IPS DF 6.9 (cell line): ENCODE measurements at places on chromosomes 1 and 21.

DNA sequence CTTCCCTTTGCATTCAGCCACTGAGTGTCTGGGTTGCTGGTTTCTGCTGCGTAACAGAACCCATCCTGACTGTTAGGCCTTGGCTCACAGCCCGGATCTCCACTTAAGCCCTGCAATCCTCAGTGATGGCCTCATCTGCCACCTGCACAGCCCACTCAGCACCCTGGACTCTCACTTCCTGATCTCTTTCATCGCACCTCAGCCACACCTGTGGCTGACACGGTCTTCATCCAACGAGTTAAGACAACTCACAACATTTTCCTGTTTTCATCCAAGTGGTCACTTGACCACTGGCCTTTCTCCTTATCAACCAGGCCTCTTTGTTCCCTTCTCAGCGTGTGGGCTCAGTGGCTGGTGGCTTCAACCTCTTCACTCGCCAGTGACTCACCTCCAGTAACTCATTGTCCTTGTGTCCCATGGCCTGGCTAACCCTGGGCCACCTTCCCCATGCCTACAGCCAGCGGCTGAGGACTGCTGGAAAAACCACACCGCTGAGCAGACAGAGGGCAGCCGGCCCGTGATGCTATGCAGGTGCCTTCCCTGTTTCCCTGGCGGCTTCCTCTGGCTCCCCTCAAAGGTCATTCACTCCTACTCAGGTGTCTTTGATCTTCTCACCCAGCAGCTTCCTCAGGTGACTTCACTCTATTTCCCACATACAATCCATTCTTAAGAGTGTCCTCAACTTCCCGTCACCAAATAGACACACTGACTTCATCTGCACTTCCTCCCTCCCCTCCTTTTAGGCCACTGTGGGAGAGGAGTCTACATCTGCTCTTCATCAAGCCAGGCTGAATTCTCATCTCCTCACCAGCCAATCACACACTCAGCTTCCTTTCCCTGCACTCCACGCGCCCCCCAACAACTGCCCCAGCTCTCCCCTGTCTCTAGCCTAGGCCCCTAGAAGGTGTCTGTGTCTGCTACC is 19.9 kb upstream of the EDN2 start:
- DNase-seq, result no peak

GRCh38 chr1:57440096-57440495 is 16.2 kb upstream of the DAB1 start:
- DNase-seq, result no peak

- no peak for DNase-seq
Measured at GRCh38 chr21:32403201-32403777, 9.2 kb upstream of the EVA1C start.

DNA sequence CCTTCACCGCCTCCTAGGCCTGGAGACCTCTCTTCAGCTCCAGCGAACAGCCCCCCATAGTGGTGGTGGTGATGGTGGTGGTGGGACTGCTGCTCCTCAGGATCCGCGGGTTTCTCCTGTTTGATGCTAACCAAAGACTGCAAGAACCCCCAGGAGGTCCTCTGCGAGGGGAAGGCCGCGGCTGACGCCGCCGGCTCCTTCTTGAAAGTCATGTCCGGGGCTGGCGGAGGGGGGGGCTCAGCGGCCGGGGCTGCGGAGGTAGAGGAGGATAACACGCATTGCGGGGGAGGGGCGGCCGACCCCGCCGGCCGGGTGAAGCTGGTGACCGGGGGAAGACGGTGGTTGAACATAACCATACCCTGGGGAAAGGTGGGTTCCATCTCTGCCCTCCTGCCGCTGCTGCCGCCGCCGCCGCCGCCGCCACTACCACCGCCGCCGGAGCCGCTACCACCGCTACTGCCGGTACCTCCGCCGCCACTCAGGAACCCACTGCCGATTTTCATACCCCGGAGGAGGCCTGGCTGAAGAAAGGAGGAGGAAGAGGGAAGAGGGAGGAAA is 554 bp downstream of the ZNF281 start:
- no peak for DNase-seq

DNA sequence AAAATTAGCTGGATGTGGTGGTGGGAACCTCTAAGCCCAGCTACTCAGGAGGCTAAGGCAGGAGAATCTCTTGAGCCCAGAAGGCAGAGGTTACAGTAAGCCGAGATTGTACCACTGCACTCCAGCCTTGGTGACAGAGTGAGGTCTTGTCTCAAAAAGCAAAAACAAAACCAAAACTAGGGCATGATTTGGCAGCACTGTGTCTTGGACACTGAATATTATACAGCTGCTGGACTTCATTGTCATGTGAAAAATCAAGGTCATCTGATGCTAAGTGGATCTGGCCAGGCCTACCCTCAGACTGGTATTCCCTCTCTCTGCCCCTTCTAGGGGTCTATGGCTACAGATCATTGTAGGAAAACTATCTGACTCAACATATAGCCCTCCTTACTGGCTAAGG is 55.2 kb upstream of the MRPS6 start:
- DNase-seq, result no peak

DNA sequence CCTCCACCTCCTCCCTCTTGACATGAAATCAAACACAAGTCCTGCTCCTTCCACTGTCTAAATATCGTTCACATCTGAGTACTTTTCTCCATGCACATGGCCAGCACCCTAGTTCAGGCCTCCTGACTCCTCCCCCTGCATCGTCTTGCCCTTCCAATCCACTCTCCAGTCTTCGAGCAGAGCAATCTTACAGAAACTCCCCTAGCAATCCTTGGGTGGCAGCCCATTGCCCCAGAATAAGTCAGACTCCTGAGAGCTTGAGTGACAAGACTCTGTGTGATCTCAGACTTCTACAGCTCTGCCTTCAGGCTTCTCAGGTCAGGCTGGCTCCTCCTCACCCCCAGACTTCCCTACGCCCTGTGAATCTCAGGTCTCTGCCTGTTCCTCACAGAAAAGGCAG is 5.5 kb downstream of the SH2D2A start:
- no peak for DNase-seq

- DNase-seq, result no peak
Measured at GRCh38 chr1:231751415-231751814, 124.8 kb downstream of the DISC1 start.
